Activated CD8-positive, alpha-beta memory T cell treated with anti-CD3 and anti-CD28 coated beads, Interleukin-2, amount 50 U/mL, for 4 hours (primary cell): ENCODE measurements at places on chromosomes 7 and 10.

- DNase-seq: no peak
Observed at GRCh38 chr10:124605856-124606812, 138.0 kb downstream of the FAM53B start.

GRCh38 chr10:73647875-73648651 lies 6.8 kb upstream of the MYOZ1 start:
- DNase-seq: no peak

- DNase-seq: no peak
Observed at GRCh38 chr10:121662945-121663917, 65.0 kb upstream of the FGFR2 start.

DNA sequence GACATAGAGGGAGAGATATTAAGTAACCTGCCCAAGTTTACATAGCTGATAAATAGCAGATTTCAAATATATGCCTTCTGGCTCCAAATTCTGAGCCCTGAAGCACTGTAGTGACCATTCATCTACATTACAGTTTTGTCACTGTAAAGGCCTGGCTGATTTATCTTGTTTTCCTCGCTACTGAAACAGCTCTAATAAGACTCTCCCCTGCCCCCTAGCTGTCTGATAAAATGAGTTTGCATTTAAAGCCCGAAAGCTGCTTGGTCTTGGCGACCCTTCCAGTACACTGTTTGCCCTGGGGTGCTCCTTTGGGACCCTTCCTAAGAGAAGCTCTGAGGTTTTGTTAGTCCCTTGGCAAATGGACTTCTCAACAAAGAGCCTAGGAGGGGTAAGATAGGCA lies 59.7 kb upstream of the RAB11FIP2 start:
- DNase-seq: no peak
